ENCODE measurements at places on chromosomes 11 and 22.

- no peak for DNase-seq
Measured at GRCh38 chr22:21736084-21736642, 569 bp upstream of the YPEL1 start.

DNA sequence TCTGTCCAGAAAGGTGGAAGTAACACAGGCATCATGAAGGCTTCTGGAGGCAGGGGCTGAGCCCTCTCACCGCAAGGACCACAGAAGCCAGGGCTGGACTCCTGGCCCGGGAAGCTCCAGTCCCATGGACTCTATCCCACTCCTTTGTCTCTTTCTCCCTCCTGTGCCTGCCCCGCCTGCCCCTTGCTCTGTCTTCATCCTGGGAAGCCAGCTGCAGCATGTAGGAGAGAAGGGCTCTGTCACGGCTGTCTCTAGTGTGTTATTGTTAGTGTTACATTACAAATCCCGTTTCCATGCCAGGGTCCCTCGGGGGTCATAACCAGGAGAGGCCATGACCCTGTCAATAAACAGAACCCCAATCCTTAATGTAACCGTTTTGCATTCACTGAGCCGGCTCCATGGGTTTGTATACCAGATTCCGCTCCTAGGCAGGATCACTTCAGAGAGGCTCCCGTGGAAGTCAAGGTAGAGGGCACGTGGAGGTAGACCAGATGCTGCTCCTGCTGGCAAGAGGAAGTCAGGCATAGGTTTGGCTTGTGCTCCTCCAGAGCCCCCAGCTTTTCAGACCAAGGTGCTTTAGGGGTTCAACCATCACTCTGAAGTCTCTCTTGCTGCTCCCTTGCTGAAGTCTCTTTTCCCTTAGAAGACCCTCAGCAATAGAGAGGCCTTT is 293.2 kb downstream of the ETS1 start:
- no peak for DNase-seq

- no peak for DNase-seq
Measured at GRCh38 chr22:49271369-49271727, 556.3 kb downstream of the BRD1 start.

GRCh38 chr11:8234425-8234821 is 29.3 kb downstream of the LMO1 start:
- no peak for DNase-seq

GRCh38 chr22:49620003-49620556 is 207.6 kb downstream of the BRD1 start:
- no peak for DNase-seq

GRCh38 chr11:3796346-3796745 is 1.0 kb downstream of the NUP98 start:
- DNase-seq: no peak

DNA sequence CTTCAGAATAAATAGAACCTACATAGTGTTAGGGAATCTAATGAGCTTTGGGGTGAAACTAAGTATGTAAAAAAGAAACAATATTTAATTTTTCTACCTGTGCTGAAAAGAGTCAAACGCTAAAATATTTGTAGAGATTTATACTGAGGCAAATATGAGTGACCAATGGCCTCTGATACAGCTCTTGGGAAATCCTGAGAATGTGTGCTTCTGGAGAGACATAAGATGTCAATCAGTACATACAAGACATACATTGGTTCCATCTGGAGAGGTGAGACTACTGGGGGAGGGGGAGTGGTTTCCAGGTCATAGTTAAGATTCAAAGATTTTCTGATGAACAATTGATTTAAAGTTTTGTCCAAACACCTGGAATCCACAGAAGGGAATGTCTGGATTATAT is 970 bp downstream of the ASRGL1 start:
- DNase-seq: no peak

- no peak for DNase-seq
Measured at GRCh38 chr22:27844656-27845591, 43.4 kb upstream of the MN1 start.

- DNase-seq: peak; percentile 69
Measured at GRCh38 chr22:20957683-20958431, 9.2 kb upstream of the AIFM3 start.

DNA sequence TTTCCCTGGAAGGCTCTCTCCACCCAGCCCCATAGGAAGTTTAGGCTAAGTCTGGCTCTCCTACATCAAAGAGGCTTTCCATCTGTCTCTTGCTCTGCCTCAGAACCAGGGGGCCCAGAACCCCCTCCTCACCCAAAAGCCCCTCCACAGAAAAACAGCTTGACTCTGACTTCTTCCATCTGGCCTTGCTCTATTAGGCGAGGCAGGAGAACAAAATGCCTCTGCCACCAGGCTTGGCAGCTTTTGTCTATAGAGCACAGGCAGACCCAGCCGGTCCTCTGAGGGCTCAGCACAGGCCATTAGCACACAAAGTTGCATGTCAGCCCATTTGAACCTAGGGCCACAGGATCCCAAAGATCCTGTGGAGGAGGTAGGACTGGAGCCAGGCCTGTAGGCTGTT is 75.7 kb upstream of the SUSD2 start:
- DNase-seq: no peak

- peak; percentile 70 for DNase-seq
Measured at GRCh38 chr11:76768088-76768908, 14.9 kb upstream of the TSKU start.

- DNase-seq: no peak
Measured at GRCh38 chr11:8593935-8594909, at the start of gene STK33. Gene STK33, minus strand, starts transcription at chr11:8594228. Its CDS starts 119,323 bp downstream, at chr11:8474905.

DNA sequence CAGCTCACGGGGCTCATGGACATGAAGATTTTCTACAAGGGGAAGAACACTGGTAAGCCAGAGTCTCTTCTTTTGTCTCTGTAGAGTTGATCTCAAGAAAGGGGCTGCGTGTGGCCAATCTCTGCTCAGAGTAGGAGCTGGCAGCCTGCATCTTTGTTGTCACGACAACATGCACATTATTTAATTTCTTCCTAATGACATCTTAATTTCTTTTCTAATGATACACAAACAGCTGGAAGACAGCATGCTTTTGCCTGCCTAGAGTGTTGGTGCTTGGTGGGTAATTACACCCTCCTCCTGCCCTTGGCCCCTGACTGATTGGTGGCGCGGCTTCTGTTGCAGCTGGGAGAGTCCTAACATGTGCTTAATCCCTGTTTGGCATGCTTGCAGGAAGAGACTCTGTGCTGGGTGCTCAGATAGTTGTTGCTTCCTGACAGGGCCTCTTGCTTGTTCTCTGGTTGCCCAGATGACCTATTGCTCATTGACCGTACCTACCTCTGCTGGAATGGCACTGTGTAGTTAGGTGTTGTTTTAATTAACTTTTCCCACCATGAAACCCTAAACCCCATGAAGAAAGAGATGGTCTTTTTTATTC is 106.9 kb upstream of the SORL1-AS1 start:
- DNase-seq: no peak

GRCh38 chr11:64656862-64657261 is 65.8 kb downstream of the SLC22A12 start:
- DNase-seq: no peak

GRCh38 chr11:131884461-131885073 is 514.2 kb downstream of the NTM start:
- no peak for DNase-seq

GRCh38 chr22:42439021-42439567 is 6.9 kb upstream of the NFAM1 start:
- DNase-seq: no peak

DNA sequence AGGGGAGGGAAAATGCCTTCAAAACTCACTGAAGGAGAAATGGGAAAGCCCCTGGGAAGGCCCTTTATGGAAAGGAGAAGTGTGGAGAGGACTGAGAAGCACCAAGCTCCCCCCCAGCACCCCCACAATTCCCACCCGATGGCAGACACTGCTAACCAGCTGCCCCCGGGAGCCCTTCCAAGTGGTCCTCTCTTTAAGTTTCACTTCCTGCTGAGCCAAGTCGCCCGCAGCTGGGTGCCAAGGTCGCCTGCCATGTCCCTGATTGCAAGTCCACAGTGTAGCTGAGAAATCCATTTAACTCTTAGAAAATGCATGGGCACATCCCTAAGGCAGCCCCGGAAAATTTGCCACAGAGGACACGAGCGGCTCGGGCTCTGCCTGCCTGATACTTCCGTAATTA is 68.2 kb downstream of the GALNT18 start:
- peak; percentile 68 for DNase-seq

GRCh38 chr22:37176464-37177061 is 11.5 kb downstream of the C1QTNF6 start:
- DNase-seq: peak; percentile 76

DNA sequence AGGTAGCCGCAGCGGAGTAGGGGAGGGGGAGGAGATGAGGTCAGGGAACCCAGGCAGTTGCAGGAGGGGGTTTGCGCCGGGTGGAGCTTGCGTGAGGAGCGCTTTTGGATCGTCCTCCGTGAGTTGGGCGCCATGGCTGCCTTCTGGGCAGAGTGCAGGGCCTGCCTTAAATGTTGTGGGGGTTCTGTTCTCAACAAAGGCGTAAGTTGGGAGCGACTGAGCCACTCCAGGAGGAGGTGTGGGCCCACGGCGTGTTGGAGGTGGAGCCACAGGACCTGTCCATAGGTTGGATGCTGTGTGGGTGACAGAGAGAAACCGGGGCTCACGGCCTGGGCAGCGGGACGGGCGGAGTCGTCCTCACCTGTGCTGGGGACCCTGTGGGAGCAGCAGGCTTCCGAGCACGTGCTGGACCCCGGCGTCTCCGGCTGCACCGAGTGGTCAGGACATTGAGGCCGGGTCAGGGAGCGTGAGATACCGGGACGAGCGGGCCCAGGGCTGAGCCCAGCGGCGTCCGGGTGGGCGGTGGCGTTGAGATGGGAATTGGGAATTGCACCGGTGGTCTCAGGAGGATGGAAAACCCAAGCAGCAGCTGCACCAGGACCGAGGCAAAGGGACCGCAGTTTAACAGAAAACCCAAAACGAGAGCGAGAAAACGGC is 977 bp upstream of the PGGHG start:
- DNase-seq: no peak

GRCh38 chr22:27513021-27513420 is 288.5 kb downstream of the MN1 start:
- DNase-seq: no peak

DNA sequence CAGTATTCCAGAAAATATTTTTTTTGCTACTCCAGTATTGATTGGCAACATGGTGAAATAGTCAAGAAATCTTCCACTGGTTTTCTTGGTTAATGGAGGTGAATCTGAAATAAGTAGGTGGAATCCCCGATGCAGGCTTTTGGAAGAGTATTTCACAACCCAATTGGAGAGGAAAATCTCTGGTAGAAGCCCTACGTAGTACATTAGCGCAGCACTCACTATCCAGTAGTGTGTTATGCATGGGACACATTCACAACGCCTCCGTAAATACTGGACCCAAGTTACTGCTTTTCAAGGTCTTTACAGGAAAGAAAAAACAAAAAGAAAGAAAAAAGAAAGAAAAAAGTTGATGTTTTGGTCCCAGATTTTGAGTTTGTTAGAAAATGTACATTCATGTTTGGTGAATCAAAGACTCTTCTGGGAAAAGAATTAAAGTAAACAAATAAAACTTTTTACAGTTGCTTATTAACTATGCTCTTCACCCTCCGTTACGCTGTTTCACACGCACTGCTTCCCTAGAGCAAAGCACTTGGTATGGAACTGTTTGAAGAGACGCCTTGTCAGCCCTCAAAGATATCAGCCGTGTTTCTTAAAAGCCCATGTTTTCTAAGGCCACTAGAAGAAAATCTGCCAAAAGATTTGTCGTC is 170.4 kb upstream of the CTSC start:
- DNase-seq: no peak

DNA sequence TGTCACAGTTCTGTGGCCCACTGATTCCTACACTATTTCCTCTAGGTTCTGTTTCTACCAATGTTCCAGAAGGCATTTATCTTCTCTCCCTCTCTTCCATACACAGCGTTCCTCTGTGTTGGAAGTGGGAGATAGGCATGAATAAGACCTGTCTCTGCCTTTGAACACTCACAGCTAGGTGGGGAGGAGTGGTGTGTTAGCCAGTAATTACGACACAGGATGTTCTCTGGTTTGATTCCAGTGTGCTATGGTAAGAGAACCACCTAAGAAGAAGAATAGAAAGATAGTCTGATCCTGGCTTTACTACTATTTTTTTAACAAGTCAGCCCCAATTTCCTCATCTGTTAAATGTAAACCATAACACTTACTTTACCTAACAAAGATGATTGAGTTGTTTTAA is 200.2 kb upstream of the MTMR2 start:
- no peak for DNase-seq

DNA sequence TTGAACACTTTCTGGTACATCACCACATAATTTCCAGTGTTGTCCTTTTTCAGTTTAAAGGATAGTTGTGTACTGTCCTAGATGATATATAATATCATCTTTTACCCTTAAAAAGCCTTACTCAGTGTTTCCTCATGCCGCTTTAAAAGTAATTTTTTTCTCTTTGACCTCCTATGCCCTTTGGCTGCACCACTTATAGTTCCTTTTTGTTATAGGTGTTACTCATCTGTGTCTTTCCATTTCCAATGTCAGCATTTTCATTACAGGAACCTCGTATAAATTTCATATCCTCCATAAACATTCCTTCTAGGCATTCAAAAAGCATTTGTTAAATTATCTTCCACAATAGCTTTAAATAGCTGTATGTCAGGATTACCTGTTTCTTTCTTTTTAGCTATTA is 40.8 kb downstream of the USP47 start:
- peak; percentile 75 for DNase-seq

DNA sequence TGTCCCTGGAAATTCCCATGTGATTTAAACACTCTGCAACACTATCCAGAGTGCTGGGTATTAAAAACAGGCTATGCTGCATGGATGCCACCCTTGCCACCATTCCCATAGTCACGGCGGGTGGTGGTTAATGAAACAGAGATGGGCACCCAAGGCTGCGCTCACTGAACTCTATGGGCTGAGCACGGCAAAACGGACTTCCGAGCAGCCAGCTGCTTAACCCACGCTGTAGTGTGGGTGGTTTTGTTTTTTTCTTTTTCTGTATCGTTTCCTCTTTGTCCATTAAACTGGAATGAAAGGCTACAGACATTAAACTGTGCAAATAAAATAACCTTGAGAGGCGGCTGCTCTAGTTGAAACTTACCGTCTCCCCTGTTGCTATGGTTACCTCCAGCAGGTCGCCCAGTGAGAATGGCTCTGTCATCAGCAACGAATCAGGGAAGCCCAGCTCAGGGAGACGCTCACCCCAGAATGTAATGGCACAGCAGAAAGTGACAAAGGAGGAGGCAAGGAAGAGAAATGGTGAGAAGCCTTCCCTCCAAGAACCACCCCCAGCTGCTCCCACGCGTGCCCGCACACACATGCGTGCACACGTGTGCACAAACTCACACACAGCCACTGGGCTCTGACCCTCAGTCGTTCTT is 102.1 kb downstream of the C11orf91 start:
- no peak for DNase-seq

DNA sequence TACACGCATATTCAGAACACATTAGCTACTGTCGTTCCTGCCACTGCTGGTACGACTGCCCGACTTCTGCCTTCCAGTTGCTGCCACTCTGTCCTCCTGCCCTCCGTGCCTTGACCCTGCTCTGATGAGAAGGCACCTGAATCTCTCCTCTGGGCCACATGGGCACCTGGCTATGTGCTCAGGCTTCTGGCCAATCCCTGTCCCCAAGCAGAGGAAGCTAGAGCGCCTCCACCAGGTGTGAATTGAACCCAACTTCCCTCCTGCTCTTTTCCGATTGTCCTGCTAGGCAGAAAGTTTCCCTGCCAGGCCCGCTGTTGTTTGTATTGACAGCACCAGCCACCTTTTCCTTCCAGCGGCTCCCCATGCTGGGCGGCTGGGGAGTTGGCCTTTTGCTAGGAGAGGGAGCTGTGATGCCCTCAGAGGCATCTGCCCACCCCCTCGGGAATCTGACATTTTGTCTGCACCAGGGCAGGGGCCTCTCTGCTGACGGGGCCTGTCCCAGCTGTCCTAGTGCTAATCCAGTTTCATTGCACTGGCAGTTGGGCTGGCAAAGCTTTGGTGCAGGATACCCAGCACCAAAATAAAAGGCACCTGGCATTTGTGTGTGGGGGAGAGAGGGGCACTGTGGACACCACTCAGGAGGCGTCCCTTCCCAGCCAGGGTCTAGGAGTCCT is 118.0 kb downstream of the GRIK4 start:
- no peak for DNase-seq

Data from suppressor macrophage treated with lipopolysaccharide for 1 hour (primary cell).